ENCODE measurements at places on chromosomes 16 and 17.

GRCh38 chr17:43874293-43874692, 27.3 kb downstream of the CD300LG start:
- no peak for DNase-seq

- DNase-seq = no peak
Observed at GRCh38 chr16:52405441-52405840, 141.5 kb downstream of the TOX3 start.

- DNase-seq = no peak
Observed at GRCh38 chr17:34823023-34823422, 138.2 kb downstream of the CCT6B start.

GRCh38 chr16:3009568-3010390, 2.9 kb upstream of the CLDN9 start:
- DNase-seq = no peak

- no peak for DNase-seq
Observed at GRCh38 chr17:38361694-38362465, 10.2 kb downstream of the SOCS7 start.

DNA sequence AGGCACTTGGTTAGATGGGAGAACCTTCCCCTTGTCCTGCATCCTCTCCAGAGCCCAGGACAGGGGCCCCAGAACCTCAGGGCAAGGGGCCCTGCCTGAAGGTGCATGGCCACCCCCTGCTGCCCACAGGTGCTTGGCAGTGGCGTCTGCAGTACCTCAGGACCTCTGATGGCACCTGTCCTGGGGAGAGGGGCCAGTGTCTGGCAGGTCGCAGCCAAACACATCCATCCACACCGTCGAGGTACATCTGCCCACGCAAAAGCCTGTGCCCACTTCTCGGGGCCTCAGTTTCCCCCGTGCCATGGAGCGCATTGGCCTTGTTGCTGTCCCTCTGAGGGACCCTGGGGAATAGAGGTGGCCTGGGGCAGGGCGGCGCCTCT, 9.3 kb downstream of the MAP2K3 start:
- no peak for DNase-seq

DNA sequence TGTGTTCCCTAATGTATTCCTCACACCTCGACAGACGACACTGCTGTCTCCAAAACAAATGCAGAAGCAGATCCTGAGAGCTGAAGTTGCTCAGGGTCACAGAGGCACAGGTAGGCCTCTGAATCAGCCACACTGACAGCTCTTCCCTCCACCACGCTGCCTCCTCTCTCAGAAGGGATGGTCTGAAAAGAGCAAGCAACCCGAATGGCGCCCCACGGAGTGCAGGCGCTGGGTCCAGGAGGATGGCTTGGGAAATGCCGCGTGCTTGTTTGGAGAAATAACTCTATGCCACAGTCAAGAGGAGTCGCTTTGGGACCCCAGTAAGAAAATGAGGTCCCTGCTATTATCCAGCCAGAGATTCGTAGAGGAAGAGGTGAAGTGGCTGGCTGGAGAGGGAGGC, 15.9 kb downstream of the CYB561 start:
- no peak for DNase-seq

DNA sequence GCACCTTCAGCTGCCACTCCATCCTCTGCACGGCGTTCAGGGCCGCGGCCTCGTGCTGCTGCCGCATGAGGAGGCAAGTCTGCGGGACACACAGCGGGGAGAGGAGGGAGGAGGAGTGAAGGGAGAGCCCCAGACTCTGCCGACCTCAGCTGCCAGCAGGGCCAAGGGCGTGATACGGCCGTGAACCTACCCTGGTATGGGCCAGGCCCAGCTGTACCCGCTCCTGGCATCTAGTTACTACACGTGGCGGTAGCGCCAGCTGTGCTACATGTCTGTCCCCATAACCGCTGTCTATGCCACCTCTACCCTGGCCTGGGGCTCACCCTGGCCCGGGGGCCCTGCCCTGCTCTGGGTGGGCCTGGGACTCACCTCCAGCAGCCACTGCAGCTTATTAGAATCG, 51.1 kb downstream of the ZNF778 start:
- no peak for DNase-seq

DNA sequence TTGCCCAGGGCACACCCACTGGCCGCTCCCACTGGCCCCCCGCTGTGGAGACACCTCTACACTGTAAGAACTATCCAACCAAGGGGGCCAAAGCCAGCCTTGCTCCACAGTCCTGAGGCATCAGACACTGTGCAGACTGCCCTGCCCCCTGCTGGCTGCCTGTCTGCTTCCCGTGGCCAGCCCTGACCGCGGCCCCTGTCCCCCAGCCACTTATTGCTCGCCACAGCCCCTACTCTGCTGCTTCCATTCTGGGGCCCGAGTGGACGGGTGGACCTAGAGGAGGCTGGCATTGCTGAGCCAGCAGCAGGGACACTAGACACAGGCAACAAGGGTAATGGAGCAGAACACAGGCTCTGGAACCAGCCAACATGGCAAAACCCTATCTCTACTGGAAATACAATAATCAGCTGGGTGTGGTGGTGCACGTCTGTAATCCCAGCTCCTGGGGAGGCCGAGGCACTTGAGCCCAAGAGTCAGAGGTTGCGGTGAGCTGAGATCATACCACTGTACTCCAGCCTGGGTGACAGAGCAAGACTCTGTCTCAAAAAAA, 19.7 kb upstream of the LRRC37A3 start:
- peak; percentile 68 for DNase-seq

DNA sequence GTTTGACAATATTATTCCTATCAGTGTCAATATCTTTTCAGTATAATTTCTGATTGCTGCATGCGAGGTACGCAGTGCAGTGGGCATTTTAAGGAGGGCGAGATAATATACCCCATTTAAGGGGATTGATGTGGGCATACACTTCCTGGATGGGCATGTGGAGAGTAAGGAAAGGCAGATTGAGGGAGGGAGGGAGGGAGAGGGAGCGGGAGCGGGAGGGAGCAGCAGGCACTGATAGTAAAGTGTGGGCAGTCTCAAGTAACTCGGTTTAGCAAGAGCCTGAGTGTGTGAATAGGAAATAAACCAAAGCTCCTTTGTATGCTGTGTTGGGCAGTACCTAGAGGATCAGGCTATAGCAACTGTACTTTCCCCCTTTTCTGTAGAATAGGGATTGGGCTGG, 5.1 kb downstream of the BPTF start:
- DNase-seq = no peak

DNA sequence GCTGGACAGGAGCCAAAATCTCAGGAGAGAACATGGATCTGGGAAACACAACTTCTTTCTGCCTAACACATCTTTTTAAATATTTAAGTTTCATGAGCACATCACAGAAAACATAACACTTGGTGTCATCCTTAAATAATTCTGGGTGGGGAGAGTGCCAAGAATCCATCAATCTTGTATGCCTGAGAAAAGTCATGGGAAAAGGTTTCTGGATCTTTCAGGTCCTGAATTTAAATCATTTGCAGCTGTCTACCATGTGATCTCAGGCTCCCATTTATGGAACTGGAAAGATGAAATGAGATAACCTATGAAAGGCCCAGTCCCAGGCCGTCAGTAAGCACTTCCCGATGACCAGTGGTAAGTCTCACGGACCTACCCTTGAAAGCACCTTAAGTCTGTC, 15.1 kb downstream of the CDH11 start:
- DNase-seq = no peak

DNA sequence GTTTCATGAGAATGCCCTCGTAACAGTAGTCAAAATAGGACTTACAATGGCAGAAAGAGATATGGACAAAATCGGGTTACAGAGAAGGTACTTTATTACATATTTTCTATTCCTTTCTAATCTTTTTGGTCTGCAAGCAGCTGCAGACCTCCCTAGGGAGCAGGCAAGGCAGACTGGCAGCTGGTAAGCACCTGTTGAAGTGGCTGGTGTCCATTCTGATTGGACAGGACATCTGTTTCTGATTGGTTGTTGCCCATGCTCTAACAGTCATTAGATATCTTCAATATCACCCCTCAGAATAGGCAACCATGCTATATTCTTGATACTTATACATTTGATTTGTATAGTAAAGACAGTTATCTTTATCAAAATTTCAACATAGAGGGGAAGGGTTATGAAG, 606.3 kb downstream of the KCNJ2 start:
- no peak for DNase-seq

DNA sequence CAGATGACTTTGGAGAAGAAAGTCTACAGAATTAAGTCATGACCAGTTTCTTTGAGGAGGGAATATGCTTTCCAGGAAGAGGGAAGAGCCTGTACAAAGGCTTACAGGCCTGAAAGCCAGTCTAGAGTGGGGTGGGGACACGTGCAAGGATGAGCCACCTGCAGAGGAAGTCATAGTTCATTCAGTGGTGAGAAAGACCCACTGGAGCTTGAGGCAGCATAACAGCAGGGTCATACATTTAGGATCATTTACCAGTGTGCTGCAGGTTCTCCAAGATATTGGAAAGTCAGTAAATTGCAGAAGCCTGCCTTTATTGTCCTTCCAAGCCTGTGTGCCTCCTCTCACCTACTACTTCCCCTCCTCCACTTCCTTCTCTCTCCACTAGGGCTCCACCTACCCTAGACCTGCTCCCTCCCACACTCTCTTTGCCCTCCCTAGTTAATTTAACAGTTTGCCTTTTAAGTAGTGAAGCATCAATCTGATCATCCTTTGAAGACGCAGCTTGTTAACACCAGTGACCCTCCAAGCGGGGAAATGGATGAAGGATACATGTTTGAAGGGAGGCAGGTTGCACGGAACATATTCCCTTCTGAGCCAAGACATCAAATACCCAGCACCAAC, 40.2 kb downstream of the CDRT15 start:
- DNase-seq = no peak

DNA sequence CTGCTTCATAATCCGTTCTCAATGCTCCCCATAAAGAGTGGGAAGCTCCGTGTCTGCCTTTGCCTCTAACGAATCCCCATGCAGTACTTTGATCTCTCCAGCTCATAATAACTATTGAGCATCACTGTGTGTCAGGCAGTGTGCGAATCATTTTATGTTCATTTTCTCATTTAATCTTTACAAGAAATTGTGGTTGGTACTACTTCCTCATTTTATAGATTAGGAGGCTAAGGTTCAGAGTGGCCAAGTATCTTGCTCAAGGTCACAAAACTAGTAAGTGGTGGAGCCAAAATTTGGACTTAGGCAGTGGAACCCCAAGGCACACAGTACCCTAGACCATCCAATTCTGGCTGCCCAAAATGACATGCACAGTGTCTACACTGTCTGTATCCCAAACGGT, 44.8 kb downstream of the ABCC12 start:
- DNase-seq = no peak

GRCh38 chr17:19305761-19306159, 56.8 kb downstream of the B9D1 start:
- no peak for DNase-seq

All from HEK293T (cell line).